ENCODE measurements at places on chromosomes 11 and 22.

DNA sequence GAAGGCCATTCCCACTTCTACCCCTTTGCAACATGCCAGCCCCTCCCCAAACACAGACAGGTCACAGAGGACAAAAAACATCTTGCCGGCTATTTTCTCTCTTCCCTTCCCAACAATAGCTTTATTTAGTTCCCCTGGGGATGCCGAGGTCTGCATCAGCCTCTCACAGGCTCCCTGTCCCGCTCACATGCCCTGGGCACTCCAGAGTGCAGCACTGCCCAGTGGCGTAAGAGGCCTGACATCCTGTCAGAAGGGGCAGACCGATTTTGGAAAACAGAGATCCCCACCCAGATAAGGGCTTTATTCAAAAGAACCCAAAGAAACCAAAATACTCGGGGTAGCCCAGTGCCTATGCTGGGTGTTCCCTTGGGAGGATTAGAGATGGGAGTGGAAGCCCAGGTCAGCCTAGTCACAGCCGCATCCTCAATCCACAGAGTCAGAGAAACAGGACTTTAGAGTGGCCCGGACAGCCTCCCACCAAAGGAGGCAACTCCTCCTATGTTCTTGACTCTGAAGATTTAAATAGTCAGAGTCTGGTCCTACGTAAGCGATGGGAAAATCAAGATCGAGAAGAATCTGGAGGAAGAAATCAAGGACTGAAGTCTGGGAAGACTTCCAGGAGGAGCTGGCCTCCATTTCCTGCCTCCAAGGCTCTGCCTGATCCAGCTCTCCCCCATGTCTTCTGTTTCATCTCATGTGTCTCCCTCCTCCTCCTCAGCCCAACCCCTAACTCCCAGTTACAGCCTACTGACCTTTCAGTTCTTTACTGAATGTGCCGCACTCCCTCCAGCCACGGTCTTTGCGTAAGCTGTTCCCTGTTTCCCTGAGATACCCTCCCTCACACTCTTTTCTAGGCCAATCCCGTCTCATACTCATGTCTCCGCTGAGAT, 129.3 kb downstream of the FBXO7 start:
- DNase-seq = no peak

DNA sequence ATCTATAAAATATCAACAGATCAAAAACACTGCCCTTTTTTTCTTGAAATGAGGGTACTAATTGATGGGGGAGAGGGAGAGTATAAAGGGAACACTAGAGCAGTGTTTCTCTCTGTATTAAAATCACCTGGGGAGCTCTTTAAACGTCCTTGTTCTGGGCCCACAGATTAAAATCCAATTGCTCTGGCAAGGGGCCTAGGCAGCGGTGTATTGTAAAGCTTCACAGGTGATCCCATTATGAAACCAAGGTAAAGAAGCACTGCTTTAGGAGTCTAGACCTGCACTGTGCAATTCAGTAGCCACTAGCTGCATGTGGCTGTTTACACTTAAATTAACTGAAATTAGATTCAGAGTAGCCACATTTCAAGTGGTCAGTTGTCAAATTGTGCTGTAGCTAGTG, 3.0 kb downstream of the AQP11 start:
- DNase-seq = no peak

DNA sequence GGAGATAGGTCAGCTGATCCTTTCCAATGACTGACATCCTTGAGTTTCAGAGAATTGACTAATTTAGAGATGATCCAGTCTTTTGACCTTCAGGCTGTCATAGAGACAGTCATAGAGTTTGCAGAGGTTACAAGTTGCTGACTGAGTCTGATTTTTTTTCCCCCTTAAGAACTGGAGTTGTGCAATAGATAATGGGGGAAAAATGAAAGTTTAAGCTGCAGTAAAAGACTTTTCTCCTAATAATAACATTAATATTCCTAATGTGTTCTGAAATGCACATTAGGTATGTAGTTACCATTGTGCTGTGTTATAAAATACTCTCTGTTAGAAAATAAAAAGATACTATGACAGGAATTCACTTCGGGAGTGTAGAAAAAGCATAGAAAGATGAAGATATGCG, 876.9 kb upstream of the RAG2 start:
- no peak for DNase-seq

GRCh38 chr22:44221710-44222475, 41.2 kb downstream of the PARVG start:
- DNase-seq = no peak

Data from GM13976 (cell line).